ENCODE measurements at places on chromosomes 5 and 9. TPM values are rescaled to one million over a fixed set of nuclear protein-coding genes. Genes with fewer than 3 reads are reported as not detected.
A peak's percentile ranks its signal among the peaks of the same experiment; 100 is the strongest.

GRCh38 chr9:87519461-87519860 lies 21.8 kb downstream of the DAPK1 start:
- peak; percentile 79 for DNase-seq

ANP32B gene
- 32.4 TPM for total RNA-seq

DNA sequence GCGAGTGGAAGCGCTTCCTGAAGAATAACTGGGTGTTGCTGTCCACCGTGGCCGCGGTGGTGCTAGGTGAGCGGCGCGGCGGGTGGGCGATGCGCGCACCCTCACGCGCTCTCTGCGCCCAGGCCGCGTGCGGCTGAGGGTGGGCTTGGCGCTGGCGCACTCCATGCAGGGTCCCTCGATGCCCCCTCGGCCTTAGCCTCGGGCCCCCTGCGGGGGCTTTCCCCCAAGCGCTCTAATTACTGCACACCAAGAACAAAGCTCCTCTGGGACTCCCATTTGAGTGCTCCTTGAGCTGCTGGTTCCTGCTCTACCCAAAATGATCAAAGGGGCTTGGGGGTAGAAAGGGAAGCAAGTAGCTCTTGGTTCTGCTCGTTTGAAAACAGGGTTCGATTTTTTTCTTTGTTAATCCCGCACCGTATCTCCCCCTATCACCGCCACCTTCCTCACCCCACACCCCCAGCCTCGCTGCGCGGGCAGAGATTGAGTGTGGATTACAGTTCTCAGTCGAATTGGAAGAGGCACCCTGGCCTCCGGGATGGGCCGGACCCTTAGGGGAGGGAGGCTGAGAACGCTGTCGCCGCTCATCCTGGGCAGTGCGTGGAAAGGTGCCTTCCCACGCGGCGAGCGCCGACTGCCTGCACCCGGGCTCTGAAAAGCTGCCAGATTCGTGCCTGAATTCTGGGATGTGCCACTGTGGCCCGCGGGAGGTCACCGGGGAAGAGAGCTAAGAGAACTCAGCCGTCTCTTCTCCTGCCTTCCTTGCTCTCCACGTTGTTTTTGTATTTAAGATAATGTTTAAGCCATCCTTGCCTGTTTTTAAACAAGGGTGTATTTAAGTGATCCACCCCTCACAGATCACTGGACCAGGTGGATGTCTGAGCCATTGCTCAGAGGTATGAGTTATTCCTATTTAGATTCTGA lies 697 bp downstream of the SLC1A1 start:
- DNase-seq: no peak

- no peak for DNase-seq
Measured at GRCh38 chr5:129905473-129906176, 1.4 kb downstream of the CHSY3 start.

DNA sequence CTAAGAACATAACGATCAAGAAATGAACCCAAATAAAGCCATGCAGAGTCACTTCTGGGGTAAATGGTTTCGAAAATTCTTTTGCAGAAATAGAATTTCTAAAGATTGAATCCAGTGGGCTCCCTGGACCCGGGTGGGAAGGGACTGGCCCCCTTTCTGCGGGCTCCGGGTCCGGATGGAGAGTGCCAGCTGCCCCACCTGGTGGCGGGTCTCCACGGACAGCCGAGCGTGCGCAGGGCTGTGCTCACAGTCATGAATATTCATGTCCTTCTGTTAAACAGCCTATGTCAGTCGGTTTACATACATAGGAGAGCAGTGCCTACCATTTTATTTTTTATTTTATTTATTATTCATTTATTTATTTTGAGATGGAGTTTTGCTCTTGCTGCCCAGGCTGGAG lies 4.7 kb upstream of the PPP1R26 start:
- DNase-seq: no peak

DNA sequence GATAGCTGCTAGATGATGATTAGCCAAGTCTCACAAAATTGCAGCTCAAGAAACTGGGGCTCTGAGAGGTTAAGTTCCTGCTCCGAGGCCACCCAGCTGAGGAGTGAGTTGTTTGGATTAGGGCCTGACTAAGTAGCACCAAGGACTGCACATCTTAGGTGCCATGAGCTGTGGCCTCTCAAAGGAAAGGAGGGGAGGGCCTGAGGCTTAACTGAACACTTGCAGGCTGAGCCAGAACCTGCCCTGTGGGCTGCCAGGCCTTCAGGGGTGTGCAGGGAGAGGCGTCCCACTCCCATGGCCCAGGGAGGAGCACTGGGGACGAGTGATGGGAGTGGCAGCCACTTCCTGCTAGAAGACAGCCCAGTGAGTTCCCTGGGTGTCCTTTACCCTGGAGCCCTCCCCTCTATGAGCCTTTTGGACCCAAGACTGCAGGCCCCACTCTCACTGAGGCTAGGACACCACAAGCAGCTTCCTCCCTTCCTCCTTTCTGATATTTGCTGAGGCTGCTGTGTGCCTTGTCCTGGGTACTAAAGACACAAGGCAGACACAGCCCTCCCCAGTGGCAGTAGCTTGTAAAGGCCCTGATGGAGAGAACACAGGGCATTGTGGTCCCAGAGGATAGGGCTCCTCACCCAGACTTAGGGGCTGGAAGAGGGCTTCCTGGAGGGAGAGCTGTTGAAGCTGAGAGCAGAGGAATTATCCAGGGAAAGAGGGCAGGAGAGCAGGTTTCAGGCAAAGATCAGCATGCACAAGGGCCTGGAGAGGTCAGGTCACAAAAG lies 22.1 kb downstream of the LMX1B start:
- DNase-seq: no peak

- no peak for DNase-seq
Measured at GRCh38 chr5:126043688-126044087, 379.5 kb upstream of the GRAMD2B start.

- no peak for DNase-seq
Measured at GRCh38 chr9:11931751-11932150, 761.4 kb upstream of the TYRP1 start.

DNA sequence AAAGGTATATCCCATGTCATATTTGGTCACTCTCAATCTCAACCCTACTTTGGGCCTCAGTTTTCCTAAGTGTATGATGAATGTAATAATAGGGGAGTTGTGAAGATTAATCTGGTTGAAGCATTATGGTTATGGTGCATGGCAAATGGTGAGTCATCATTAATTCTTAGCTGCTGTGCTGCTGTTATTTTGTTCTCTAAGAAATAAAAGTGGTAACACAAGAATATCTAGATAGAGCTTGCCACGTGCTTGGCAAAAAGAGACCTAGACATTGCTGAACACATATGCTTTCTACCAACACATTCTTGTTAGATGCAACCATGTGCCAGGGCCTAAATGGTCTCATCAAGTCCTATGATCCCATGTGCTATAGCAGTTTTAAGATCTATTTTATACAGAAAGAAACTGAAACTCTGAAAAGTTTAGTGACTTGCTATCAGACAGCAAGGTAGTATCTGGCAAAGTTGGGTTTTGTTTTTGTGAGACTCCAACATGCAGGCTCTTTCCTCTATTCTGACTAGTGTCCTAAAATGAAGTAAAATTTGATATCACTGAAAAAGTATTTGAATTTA lies 699.9 kb upstream of the MEF2C start:
- no peak for DNase-seq

- no peak for DNase-seq
Measured at GRCh38 chr9:96129747-96130146, 172.2 kb downstream of the HSD17B3 start.

IFNA2 gene
- not detected for total RNA-seq

DNA sequence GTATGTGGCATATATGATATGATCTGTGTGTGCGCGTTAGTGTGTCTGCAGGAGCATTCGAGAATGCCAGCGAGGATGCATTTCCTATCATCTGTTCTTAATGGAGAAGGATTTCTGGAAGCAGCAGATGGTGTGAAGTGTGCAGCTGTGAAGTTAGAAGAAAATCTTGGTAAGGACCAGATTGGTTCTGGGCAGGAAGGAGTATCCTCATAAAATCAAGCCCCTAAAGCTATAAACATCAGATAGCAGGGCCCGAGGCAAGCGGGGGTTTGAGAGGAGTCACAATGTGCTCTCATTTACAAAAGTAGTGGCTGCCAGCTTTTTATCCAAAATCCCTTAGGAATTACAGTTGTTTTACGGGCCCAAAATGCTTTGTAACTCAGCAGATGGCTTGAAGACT lies 40.0 kb downstream of the DAPK1 start:
- DNase-seq: peak; percentile 50

DNA sequence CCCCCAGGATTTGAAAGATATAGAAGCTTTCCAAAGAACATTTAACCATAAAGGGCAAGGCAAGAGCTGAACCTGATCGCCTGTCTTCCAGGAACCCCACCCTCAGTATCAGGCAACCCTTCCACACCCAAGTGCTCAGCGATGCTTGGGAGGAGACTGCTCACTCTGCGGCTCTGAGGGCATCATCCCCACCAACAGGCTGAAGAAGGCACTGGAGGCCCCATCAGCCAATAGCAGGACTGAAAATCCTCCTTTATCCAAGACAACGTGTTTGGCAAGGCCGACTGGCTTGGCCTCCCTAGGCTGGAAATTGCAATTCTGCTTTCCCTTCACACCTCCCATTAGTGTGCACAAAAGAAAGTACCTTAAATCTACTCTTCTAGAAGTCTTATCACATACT lies 1.4 kb upstream of the PPP2CA start:
- no peak for DNase-seq

DNA sequence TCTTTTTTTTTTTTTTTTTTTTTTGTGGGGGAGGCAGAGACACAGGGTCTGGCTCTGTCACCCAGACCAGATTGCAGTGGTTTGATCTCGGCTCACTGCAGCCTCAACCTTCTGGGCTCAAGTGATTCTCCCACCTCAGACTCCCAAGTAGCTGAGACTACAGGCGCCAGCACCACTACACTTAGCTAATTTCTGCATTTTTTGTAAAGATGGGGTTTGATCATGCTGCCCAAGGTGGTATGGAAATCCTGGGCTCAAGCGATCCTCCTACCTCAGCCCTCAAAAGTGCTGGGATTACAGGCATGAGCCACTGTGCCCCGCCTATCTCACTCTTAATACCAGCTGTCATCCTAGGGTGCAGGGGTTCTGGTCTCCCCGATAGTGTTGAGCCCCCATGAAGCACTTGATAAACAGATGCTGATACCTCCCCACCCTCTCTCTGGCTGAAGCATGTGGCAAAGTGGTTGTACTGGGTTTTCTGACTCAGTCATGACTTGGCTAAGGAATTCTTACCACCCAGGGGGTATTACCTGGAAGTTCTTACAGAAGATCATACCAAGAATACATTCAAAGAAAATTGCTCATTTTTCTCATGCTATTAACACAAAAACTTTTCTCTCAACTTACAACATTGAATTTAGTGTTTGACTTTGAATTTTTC lies 110.2 kb upstream of the DAPK1 start:
- DNase-seq: no peak

RASEF gene
- under 0.01 TPM for total RNA-seq

DNA sequence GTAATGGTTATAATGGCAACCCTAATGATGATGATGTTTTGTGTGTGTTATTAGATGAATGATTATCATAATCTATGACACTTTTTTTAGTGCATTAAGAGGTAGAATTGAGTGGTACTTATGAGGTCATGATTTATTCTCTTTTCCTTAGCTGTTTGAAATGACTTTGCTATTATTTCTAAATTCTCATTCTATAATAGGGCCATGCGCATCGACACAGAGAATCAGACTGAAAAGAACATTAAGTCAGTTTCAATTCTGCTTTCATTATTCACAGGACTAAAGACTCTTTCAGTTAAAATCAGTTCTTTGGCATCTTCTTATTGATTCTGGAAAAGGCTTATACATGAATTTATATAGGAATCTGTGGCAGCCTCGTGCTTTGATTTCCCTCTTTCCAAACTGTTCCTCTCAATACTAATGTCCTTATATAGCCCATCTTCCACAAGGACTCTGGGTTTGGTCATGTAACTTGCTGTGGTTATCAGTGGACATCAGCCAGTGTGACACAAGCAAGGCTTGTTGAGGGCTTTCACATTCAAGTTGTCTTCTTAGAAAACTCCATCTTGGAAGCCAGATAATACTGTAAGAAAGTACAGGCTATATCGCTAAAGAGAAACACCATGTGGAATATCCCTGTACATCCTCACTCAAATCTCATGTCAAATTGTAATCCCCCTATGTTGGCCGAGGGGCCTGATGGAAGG lies 140.3 kb upstream of the CHD1 start:
- no peak for DNase-seq

GLIPR2 gene
- total RNA-seq: 52.7 TPM

DNA sequence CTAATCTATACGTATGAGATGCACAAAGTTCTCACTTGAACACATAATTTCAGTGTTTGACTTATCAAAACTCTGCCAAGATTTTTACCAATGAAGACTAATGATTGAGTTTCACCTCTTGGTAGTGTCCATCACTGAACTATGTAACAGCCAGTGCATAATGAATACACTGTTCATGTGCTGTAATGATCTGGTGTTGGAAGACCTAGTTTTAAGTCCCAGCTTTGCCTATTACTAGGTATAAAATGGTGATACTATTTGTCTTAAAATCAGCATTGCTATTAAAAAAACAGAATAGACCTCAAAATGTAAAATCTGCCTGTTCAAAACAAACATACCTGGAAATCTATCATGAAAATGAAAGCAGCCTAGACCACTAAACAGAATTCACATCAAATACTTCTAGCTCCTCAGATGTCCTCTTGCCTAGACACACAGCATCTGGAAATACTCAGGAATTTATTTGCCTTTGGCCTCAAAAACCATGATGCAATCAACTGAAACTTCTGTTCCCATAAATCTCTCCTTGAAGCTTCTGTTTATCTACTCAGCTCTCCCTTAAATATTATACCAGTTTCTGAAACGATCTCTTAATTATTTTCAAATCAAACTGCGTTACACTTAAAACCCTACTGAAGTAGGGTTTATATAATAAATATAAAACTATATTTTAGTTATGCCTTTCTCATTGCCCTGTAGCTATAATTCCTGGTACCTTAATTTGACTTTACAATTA lies 38.1 kb downstream of the MRPS27 start:
- no peak for DNase-seq

SLC25A2 gene
- total RNA-seq: not detected

DNA sequence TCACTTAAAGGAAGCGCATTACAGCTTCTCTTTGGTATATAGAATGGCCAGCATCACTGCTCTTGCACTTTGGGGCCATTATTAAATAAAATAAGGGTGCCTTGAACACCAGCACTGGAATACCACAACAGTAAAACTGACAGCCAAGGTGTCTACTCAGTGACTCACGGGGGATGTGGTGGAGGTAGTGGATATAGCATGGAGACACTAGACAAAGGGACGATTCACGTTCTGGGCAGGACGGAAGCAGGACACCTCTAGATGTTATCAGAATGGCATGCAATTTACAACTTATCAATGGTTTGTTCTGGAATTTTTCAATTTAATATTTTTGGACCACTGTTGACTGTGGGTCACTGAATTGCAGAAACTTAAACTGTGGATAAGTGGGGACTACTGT lies 32.9 kb upstream of the PDE8B start:
- no peak for DNase-seq
